ENCODE measurements at places on chromosomes 13 and 19.

DNA sequence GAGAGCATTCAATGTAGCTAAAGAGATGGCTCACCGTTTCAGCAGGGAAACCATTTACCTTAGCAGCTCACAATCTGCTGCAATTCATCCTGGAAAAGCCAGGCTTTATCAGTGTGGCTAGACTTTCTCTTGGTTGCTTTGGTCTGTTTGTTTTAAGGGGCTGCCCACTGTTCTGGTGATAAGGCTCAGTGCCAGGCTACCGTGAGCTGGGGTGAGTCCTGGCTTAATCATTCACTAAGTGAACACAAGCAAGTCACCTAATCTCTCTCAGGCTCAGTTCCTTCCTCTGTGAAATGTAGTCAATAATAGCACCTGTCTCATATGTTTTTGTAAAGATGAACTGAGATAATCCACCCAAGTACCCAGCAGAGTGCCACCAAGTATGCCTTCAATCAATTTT lies 229.0 kb downstream of the TEX29 start:
- DNase-seq, result no peak

- no peak for DNase-seq
Measured at GRCh38 chr19:19634516-19635312, 6.7 kb upstream of the LPAR2 start.

GRCh38 chr19:16548956-16549355 lies 6.7 kb upstream of the CHERP start:
- DNase-seq, result no peak

DNA sequence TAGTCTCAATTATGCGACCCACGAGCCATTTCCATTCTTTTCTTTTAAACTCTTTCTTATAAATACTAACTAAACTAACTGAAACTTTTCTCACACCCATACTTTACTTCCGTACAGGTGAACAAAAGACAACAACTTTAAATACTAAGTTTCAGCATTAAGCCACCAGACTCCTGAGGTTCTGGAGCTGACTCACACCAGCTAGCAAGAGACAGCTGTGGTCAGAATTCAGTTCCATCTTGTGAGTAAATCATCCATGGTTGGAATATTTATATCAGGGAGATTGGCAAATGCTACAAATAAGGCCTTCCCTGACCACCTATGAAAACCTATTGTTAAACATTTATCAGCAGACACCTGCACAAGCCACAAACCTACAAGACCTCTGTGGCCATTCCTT lies 897.0 kb downstream of the EFNB2 start:
- no peak for DNase-seq

GRCh38 chr19:30666301-30666803 lies 294.2 kb downstream of the ZNF536 start:
- DNase-seq, result peak; percentile 9

GRCh38 chr13:21150013-21150412 lies 26.3 kb downstream of the SKA3 start:
- no peak for DNase-seq

DNA sequence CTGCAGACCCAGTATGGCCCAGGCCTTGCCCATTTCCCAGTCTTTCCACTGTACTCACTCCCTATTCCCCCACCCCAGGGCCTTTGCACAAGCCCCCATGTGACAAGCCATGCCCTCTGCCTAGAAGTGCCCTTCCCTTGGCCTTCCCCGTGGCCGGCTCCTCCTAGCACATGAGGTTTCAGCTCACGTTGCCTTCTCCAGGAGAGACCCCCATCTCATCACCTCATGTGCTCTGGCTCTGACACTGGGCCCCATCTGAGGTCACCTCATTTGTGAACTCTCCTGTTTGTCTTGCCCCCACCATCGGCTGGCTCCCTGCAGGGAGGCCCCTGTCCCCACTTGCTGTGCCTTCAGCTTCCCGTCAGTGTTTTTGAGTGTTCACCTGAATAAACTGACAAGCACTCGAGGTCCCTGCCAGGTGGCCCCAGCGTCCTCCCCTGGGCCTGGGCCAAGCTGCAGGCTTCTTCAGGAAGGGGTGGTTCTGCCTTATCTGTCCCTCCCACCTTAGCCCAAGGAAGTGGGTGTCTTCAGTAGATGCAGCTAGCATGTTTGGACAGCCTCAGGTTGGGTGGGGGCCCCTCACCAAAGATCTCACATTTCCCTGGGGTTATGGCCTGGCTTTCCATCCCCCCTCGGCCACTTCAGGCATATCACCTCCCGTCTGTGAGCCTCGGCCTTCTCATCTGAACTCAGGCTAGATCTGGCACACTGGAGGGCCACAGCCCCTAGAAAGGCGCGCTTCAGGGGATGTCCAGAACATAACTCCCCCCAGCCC lies 3.8 kb upstream of the SLC25A42 start:
- DNase-seq, result no peak

DNA sequence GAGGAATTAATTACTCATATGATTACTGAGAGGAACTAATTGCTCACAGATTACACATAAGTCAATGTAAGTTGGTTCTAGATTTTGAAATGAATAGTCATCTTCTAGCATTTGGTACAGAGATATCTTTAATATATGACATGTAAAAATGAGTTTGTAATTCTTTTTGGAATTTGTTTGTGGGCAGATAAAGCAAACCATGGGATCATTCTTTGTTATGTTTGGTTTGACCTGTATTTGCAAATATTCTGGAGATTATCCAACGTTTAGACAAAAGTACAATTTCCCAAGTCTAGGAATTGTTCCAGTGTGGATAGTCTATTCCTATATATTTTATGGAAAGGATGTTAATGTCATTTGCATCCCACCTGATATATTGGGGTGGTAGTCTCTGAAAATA lies 309.6 kb upstream of the EDNRB start:
- DNase-seq, result no peak

DNA sequence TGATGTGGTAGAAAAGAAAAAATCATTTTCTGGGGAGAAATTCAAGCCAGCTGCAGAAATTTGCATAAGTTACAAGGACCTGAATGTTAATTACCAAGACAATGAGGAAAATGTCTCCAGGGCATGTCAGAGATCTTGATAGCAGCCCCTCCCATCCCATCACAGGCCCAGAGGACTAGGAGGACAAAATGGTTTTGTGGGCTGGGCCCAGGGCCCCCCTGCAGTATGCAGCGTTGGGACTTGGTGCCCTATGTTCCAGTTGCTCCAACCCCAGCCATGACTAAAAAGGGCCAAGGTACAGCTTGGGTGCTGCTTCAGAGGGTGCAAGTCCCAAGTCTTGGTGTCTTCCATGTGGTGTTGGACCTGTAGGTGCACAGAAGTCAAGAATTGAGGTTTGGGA lies 76.6 kb upstream of the SOX1 start:
- no peak for DNase-seq

- DNase-seq, result no peak
Measured at GRCh38 chr13:30866677-30867076, 39.4 kb upstream of the MEDAG start.

DNA sequence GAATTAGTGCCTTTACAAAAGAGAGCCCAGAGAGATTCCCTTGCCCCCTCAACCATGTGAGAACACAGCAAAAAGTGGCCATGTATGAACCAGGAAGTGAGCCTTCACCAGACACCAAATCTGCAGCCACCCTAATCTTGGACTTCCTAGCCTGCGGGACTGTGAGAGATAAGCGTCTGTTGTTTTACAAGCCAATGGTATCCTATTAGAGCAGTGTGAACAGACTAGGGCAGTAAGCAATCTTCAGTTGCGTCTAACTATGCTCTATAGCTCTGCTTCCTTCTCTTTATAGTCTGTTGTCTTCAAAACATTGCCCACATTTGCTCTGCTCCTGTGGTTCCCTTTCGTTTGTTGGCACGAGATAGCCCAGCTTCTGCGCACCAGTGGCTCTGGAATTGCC lies 109.5 kb upstream of the FNDC3A start:
- no peak for DNase-seq

GRCh38 chr19:29880498-29881081 lies 61.4 kb upstream of the URI1 start:
- no peak for DNase-seq

- no peak for DNase-seq
Measured at GRCh38 chr19:2096034-2096479, at the start of gene MOB3A. Gene MOB3A (minus strand): TSS chr19:2096326. CDS start chr19:2078560, 17,766 bp downstream.

GRCh38 chr13:20475927-20476691 lies 49.5 kb downstream of the CRYL1 start:
- peak; percentile 70 for DNase-seq

GRCh38 chr19:42193706-42194105 lies 23.8 kb downstream of the DEDD2 start:
- no peak for DNase-seq

DNA sequence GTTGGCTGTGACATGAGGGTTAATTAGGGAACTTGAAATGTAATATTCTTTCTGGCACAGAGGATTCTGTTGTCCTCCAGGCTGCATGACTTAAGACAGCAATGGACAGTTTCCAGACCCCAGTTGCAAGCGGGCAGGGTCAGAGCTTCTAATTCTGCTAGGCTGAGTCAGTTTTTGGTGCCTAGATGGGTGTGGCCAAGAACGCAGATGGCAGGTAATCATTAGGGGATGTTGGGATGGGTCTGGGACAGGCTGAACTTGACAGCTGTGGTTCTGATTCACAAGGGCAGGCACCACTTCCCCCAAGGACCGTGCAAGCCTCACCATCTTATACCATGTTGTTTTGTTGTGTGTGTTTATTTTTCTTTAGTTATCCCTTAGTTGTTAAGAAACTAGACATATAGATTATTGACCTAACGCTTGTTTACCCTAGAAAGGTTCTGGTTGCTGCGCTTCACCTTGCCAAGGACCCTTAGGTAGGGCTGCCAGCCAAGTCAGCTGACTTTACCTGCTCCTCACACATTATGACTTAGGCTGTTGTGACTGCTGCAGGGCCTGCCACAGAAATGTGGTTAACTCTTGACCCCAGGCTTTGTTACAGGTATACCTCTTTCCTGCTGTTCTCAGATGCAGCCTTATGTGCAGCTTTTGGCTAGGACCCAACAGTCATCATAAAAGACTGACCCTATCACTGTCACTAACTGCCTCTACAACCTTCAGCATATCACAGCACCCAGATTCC lies 117.7 kb upstream of the KLF12 start:
- no peak for DNase-seq

DNA sequence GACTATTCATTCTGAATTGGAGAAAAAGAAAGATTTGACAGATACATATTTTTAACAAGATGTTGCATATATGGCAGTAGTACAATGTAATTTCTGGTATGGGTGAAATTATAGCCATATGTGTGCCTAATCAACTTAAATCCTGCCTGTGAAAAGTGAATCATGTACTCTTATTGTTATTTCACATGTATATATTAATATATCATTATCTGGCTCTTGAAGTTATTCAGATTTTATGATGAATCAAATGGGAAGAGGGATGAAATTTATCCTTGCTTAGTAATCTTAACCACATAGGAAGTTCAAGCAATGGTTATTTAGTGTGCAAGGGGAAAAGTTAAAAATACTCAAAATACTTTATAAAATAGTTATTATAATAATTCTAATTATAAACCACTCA lies 80.5 kb downstream of the GPC6 start:
- DNase-seq, result no peak

DNA sequence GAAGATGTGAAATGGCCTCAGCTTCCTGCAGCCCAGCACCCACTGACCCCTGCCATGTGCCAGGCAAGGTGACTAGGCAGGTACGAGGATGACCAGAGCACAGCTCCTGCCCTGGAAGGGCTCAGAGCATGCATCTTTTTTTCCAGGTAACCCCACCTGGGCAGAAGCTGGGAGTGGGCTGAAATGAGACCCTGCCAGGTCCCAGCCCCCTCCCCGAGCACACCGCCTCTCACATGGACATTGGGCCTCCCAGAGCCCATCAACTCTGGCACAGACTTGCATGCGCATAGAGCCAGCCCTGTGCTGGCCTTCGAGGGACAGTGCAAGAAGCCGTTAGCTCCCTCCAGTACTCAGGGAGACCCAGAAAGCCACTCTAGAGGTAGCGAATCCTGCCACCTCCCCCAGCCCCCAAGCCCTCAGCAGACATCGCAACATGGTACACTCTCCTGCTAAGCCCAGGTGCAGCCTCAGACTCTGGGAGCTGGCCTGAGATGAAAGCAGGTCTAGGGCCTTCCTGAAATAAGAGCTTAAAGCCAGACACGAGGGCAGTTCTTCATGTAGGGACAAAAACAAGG lies 8.9 kb upstream of the VSTM2B start:
- no peak for DNase-seq

- no peak for DNase-seq
Measured at GRCh38 chr13:110539894-110540293, 21.6 kb downstream of the RAB20 start.
